ENCODE measurements at places on chromosomes 4 and X.

DNA sequence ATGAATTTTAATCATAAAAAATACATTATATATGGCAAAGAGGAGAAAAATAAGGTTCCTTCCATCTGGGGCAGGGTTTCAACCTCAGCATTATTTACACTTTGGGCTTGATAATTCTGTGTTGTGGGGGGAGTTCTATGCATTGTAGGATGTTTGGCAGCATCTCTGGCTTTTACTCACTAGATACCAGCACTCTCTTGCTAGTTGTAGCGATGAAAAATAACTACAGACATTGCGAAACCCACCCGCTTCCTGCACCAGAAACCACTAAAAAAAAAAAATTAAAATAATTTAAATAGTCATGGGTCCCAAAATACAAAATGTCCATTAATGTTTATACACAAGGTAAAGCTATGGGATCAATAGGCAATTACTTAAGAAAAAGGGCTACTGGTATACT lies 52.7 kb downstream of the PPP3CA start:
- no peak for DNase-seq

DNA sequence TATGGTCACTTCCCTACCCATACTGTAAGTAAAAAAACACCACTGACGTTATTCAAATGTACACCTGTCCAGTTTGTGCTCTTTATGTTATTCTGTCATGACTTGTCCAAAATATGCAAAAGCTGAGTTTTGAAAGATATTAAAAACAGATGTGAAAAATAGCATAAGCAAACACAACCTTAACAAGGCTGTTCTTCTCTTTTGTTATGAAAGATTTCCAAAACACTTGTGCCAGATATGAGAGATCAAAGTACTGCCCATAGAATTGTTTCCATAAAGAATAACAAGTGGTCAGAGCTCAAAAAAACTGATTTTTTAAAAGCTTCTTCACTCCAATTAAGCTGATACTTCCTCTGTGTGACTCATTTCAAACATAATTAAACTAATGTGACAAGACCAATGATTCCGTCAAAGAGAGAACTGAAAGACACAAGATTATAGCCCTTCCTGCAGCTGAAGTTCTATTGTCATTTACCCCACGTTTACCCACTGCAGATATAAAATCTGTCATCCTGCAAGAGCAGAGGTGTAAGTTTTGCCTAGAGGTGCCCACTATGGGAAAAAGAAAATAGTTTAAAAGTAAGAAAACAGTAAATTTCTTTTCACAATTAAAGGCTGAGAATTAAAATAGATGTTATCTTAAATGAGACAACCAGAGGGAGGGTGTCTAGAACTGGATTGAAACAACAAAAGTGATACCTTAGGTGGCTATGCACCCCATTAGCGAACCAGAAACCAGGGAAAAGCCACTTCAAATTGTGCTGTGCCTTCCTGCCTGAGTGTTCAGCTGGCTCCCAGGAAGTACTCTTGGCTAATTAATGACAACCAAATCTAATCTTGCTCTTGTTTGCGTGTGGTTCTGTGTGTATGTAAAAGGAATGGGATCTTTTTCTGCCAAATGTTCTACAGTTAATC lies 30.1 kb downstream of the RASSF6 start:
- DNase-seq: no peak

DNA sequence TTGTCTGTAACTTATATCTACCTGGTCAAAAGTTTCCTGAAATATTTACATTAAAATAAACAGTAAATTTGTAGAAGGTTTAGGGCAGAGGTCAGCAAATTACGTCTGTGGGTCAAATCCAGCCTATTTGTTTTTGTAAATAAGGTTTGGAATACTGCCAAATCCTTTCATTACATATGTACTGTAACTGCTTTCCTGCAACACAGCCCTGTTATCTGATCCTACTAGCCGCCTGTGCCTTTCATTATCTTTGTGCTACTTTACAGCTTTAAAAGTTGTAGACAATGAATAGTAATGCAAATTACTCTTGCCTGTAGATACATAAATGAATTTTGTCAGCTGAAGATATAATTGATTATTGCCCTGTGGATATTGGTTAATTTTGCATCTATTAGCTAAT lies 369.6 kb upstream of the SLC7A11 start:
- no peak for DNase-seq

DNA sequence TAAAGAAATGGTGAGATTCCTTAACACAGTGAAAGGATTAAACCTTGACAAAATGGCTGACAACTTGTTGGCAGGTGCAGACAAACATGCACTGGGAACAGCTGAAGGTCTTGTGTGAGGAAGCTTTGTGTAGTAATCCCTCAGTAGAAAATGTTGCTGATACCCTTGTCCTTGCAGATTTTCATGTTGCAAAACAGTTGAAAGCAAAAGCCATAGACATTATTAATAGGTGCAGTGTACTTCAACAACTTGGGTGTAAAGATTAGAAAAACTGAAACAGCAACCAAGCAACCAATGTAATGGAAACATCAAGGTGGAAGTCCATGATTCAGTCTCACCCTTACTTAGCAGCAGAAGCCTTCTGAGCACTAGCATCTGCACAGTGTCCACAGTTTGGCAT lies 29.8 kb downstream of the UGT2B7 start:
- DNase-seq: no peak

DNA sequence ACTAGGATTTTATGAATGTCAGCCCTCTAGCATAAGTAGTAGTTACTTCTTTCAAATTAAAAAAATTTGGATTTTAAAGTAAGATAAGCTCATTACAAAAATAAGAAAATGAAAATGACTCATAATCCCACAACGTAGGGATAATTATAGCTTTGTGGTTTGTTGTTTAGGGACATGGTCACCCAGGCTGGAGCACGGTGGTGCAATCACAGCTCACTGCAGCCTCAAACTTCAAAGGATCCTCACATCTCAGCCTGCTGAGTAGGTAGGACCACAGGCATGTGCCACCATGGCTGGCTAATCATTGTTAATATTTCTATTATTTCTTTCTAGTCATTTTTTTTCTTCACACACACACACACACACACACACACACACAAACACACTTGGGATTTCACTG lies 57.6 kb downstream of the PLAC1 start:
- no peak for DNase-seq

GRCh38 chrX:102604327-102604726 lies 5.0 kb downstream of the ARMCX5 start:
- no peak for DNase-seq

All from H7 (cell line).